Activated T-helper 17 cell treated with anti-CD3 and anti-CD28 coated beads, Interleukin-2, amount 50 U/mL, for 72 hours (primary cell): ENCODE measurements at places on chromosomes 6 and 20. TPM values are rescaled to one million over a fixed set of nuclear protein-coding genes. Genes with fewer than 3 reads are reported as not detected.

- ATAC-seq = no peak
These were observed 5.3 kb downstream of the TRIM10 start for GRCh38 chr6:30155520-30156261.

- no peak for ATAC-seq
These were observed 10.7 kb upstream of the GATA5 start for GRCh38 chr20:62486484-62486883.

The WFDC10B gene
- not detected for total RNA-seq

DNA sequence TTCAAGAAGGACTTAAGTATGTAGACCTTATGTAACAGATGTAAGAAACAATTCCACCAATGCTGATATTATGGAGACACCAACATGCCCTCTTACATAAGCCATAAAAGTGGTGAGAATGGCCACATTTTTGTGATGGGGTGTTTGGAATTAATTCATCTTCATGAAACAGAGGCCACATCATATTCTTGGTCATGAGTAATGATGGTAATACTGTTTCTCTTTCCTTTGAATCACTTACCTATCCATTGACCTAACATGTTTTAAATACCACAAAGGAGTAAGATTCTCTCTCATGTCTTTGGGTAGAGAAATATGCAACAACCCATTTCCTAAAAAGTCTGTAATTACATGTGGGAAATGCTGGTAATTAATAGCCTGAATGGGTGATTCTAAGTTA is 545.4 kb upstream of the FLRT3 start:
- no peak for ATAC-seq

- ATAC-seq = no peak
These were observed 44.0 kb downstream of the SIM1 start for GRCh38 chr6:100420711-100421110.

- ATAC-seq = no peak
These were observed 121.4 kb upstream of the AFDN start for GRCh38 chr6:167705211-167705750.

DNA sequence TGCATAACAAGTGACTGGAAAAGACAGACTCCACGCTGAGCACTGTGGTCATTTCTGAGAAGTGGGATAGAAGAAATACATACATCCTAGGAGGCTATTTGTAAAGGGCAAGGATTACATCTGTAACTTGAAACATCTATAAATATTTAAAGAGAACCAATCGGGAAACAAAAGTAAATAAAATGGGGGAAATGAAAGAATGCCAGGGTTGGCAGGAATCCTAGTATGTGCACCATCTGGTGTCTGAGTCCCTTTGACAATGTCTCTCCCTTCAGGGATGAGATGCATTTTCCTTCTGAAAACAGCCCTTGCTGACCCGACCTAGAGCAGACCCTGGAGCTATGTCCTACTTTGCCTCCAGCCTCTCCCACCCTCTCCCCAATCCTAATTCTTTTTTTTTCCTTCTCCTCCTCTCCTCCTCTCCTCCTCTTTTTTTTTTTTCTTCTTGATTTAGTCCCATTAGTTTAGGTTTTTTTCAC is 53.2 kb downstream of the VSTM2L start:
- no peak for ATAC-seq

The FKBP1C gene
- total RNA-seq = 0.19 TPM

DNA sequence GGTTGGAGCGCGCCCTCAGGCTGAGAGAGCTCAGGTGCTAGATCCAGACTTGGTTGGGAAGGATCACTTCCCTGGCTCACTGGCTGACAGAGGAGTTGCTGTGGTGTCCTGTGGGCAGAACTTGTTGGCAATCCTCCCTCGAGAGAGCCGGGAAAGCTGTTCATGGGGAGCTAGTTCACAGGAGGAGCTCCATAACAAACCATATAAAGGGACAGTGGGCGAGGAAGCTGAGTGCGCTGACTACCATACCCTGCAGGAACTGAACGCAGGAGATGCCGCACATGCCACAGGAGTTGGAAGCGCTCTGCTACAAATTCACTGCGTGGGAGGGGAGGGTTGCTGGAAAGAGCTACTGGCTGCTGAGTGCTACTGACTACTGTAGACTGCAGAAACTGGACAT is 243.2 kb downstream of the OGFRL1 start:
- peak; percentile 12 for ATAC-seq

DNA sequence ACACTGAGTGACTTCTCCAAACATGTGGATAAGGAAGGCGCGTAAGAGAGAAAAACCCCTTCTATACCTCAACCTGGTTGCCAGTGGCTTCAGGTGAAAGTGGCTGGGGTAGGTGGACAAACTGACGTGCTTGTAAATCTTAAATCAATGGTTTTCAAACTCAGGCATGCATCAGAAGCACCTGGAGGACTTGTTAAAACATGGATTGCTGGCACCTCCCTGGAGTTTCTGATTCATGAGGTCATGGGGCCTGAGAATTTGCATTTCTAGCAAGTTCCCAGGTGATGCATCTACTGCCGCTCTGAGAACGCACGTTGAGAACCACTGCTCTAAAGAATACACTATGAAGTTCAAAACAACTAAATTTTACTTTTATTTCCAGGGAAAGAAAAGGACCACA is 31.9 kb upstream of the TAB2 start:
- ATAC-seq = no peak

The TINAG gene
- not detected for total RNA-seq

The PNPLA1 gene
- not detected for total RNA-seq

DNA sequence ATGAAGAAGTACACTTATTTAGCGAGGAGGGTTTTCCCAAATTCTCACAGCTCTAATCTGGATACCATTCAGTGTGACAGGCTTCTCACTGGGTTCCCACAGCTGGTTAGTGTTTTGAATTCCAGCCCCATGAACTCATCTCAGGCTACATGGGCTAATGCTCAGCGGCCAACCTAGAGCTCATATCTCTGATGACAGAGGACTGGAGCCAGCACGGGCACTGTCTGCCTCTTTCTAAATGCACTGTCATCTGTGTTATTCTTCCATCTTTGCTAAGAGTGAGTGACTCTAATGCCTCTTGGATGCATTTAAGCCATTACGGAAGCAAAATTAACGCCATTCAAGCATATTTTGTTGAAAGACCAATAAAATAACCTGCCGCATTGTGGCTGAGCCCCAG is 308.9 kb upstream of the JAG1 start:
- ATAC-seq = no peak

DNA sequence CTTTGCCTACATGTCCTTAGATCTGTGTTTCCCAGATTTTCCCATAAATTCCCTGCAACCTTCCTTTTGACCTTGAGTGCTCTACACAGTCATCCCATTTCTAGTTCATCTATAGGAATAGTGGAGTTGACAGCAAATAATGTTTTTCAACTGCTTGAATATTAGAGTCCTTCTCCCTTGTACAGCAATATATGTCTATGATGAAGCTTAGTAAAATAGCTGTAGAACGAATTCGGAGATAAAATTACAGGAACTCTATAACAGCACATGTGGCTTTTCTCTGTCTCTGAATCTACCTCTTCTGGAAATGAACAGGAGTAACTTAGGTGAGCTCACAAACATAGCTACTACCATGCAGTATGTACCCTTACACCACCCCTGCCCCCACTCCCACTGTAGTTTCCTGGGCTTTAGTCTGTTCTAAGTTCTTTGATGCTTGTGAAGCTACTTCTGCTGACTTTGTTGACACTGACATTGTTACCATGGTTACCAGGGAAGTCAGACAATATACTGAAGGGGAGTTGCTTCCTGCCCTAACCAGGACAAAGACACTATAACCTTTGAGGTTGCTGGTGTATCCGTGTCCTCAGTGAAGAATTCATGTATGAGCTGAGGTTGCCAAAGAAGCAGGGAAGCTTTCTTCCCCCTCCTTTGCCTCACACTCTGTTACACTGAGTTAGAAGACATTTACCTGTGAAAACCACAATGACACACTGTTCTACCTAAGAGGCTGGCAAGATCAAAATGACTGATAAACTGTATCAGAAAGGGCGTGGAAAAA is 35.8 kb upstream of the SHLD1 start:
- ATAC-seq = peak; percentile 94

DNA sequence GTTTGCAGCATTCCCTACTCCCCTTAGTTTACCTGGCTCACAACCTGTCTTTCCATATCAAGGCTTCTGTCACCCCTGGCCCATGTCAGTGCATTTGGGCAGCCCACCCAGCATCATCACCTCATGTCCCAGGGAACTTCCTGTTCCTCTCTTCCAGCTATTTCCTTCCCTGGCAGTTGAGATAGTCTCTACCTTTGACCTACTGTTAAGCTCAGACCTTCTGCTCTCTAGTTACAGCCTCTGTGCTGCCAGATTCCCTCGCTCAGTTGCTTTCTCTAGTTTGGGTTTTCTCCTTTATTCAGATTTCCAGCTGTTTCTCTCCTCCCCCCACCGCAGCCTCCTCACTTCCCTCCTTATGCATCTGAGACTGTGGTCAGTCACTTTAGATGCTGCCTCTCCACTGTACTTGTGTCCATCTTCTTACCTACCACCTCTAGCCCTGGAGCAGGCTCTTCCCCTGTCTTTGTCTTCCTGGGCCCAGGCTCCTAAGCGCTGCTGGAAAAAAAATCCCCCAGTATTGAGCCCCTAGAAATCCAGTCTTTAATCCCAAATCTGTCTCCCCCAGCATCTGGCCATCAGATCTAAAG is 16.3 kb downstream of the PTPN1 start:
- no peak for ATAC-seq

- no peak for ATAC-seq
These were observed 423 bp downstream of the PACRG start for GRCh38 chr6:162728197-162728596.

The PTCRA gene
- total RNA-seq = not detected

GRCh38 chr20:46093531-46093930 is 3.8 kb upstream of the NCOA5 start:
- no peak for ATAC-seq

The KIAA0408 gene
- 13.8 TPM for total RNA-seq

DNA sequence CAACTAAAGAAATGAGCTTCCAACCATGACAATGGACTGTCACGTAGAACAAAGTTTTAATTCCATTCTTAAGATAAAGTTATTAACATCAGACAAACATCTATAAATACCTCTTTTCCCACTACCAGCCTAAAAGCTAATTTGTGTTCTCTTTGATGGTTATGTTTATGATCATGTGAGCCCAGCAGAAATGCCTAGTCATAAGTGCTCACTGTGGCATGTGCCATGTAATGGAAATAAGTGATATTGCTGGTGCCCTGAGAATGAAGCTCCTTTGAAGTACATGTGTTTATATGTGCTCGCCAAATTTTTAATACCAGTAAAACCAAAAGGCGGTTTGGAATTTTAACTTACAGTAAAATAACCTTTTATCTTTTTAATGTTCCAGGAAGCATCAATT is 205.8 kb downstream of the ISM1 start:
- no peak for ATAC-seq

DNA sequence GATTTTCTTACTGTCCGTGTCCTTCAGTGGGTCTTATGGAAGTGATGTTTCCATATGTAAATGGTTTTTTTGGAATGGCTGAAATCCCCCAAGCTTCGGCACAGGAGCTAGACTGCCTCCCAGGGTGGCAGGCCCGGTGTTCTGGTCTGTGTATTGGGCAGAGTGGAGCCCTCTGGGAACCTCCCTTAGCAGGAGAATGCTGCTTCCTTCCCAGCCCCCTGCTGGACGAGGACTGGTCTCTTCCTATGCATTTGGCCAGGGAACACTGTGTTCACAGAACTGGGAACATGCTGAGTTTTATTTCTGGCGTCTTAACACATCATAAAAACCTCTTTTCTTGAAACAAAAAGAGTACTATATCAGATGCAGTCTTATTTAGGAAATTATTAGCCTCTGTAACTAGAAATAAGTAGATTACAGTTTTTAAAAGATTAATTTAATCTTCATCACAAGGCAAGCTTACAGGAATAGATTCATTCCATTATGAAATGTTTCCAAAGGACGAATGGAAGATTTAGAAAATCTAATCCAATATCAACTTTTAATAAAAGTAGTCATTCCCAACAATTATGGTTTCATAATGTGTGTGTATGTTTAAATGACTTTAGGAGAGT is 56.6 kb downstream of the SYTL3 start:
- ATAC-seq = no peak

The GID8 gene
- total RNA-seq = 34.6 TPM

The EEF1E1 gene
- 31.3 TPM for total RNA-seq

GRCh38 chr6:3454273-3455010 is 2.4 kb downstream of the SLC22A23 start:
- no peak for ATAC-seq

- ATAC-seq = no peak
These were observed at the start of gene TMEM239 for GRCh38 chr20:2816030-2816582. Gene TMEM239 (plus strand): TSS chr20:2816364. CDS start chr20:2816555, 191 bp downstream.

GRCh38 chr6:101458826-101459225 is 65.3 kb downstream of the GRIK2 start:
- ATAC-seq = no peak

- ATAC-seq = no peak
These were observed 45.7 kb downstream of the TAF4 start for GRCh38 chr20:62019881-62020492.

- ATAC-seq = no peak
These were observed 16.2 kb upstream of the TGM2 start for GRCh38 chr20:38181207-38181801.

DNA sequence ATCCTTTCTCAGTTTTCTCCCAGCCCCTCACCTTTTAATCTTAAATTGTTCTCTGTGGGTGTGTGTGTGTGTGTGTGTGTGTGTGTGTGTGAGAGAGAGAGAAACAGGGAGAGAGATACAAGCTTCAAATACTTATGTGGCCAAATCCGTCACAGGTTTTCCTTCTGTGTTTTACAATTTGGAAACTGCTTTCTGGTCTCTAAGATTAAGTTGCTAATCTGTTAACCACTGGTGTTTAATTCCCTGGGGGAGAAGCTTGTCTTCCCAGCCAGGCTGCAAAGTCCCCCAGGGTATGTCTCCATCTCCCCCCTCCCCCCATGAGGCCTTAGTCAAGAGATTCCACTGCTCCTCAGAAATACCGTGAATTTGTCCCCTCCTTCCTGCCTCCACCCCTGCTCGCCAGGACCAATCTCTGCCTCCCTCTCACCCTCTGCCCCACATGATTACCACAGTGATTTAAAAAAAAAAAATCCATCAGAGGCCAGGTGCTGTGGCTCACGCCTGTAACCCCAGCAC is 49.0 kb downstream of the RIPOR3 start:
- no peak for ATAC-seq

The CPXM1 gene
- 0.69 TPM for total RNA-seq

- ATAC-seq = peak; percentile 80
These were observed at the start of gene TGM2 for GRCh38 chr20:38165089-38165965. Gene TGM2 (minus strand): TSS chr20:38165270. CDS start chr20:38165198, 72 bp downstream.

GRCh38 chr6:2194643-2195042 is 50.8 kb downstream of the GMDS start:
- ATAC-seq = no peak

The VSX1 gene
- not detected for total RNA-seq

DNA sequence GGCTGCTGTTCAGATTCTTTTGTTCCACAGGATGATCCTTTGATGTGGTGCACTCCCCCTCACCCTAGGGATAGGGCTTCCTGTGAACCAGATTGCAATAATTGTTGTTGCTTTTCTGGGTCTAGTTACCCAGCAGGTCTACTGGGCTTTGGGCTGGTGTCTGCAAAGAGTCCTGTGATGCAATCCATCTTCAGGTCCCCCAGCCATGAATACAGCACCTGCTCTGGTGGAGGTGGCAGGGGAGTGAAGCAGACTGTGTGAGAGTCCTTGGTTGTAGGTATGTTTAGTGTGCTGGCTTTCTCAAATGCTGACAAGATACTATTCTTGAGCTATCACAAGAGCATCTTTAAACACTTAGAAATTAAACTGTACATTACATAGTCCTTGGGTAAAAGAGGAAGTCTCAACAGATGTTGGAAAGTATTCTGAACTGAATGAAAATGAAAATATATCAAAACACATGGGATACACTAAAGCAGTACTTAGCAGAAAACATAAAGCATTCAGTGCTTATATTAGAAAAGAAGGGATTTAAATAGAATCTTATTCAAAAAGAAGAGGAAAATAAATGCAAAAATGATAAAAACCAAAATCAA is 49.1 kb upstream of the CCR6 start:
- ATAC-seq = no peak

The SLC22A7 gene
- not detected for total RNA-seq

The HSD17B8 gene
- 13.1 TPM for total RNA-seq

The NKAIN2 gene
- not detected for total RNA-seq
